Thyroid gland (tissue), 4 donors: ENCODE measurements at places on chromosomes 2 and 18.

- no peak overlapping the region for H3K27ac ChIP-seq
- peaks cover 14% of the 10 kb centered on the region for H3K4me1 ChIP-seq
- no peak overlapping the region for H3K4me3 ChIP-seq
- no peaks in the 10 kb centered on the region for H3K36me3 ChIP-seq
Measured at GRCh38 chr2:119311371-119311770, 55.3 kb downstream of the C2orf76 start.

DNA sequence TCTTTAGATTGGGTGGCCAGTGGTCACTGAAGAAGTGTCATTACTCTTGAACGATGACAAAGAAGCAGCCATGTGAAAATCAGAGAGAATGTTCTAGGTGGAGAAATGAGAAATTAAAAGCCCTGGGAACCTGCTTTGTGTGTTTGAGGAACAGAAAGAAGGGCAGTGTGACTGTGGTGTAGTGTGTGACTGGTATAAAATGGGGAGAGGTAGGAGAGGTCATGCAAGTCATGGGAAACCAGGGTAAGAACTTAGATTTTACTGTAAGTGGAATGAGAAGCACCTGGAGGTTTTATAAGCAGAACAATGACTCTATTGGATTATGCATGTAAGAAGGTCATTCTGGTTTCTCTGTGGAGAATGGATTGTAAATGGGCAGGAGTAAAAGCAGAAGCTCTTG is 12.2 kb downstream of the ICOS start:
- no peak for DNase-seq
- no peak overlapping the region for H3K4me3 ChIP-seq
- no peaks in the 10 kb centered on the region for H3K36me3 ChIP-seq
- H3K27ac ChIP-seq, result no peak overlapping the region
- no peaks in the 10 kb centered on the region for H3K4me1 ChIP-seq
- H3K27me3 ChIP-seq, result no peaks in the 10 kb centered on the region

- H3K4me1 ChIP-seq, result no peaks in the 10 kb centered on the region
- no peaks in the 10 kb centered on the region for H3K27me3 ChIP-seq
- H3K4me3 ChIP-seq, result no peak overlapping the region
- DNase-seq, result no peak
- H3K36me3 ChIP-seq, result no peaks in the 10 kb centered on the region
- H3K27ac ChIP-seq, result no peak overlapping the region
Measured at GRCh38 chr2:151728804-151729414, 5.4 kb downstream of the NEB start.

DNA sequence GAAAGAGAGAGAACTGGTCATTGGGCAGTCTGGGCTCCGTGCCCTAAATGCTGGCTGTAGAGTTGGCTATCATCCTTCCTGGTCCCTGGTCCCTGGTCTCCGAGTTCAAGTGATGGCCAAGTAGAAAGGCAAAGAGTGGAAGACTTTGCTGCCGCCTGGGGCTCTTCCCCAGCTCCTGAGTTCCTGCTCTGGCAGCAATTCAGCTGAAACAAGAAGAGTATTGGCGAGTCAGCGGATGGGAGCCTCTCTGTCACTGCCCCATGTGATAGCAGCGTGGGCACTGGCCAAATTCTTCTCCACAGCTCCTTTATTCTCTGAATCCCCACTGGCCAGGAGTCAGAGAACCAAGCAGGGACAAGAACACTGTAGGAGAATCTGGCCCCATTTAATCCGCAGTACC is 351.0 kb upstream of the POU3F3 start:
- no peaks in the 10 kb centered on the region for H3K27me3 ChIP-seq
- DNase-seq, result no peak
- no peaks in the 10 kb centered on the region for H3K36me3 ChIP-seq
- no peak overlapping the region for H3K27ac ChIP-seq

- no peaks in the 10 kb centered on the region for H3K4me1 ChIP-seq
- no peaks in the 10 kb centered on the region for H3K27me3 ChIP-seq
- DNase-seq, result no peak
- H3K27ac ChIP-seq, result no peak overlapping the region
- no peak overlapping the region for H3K4me3 ChIP-seq
Measured at GRCh38 chr18:30870466-30870865, 172.1 kb downstream of the DSC3 start.

GRCh38 chr2:133417415-133417814 is 150.8 kb downstream of the NCKAP5 start:
- H3K4me1 ChIP-seq, result no peaks in the 10 kb centered on the region
- H3K4me3 ChIP-seq, result no peak overlapping the region
- no peaks in the 10 kb centered on the region for H3K27me3 ChIP-seq

DNA sequence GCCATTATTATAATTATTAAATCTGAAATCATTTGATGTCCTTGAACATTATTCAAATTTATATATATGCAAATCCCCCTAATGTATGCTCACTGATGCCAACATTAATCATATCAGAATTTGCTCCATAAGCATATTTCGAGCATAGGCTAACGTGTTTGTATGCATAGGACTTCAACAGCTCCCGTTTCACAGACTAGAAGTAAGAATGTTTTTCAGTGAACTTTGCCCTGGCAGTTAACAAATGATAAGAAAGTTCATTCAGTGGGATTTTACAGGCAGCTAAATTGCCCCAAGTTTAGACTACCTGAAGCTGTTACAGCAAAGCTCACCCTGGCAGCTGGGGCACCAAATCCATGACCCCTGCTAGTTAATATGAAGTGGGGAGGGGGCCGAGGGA is 272.0 kb downstream of the LNPK start:
- no peaks in the 10 kb centered on the region for H3K27me3 ChIP-seq
- H3K4me3 ChIP-seq, result no peak overlapping the region
- no peak for DNase-seq
- H3K36me3 ChIP-seq, result no peaks in the 10 kb centered on the region
- H3K4me1 ChIP-seq, result no peaks in the 10 kb centered on the region
- no peak overlapping the region for H3K27ac ChIP-seq

DNA sequence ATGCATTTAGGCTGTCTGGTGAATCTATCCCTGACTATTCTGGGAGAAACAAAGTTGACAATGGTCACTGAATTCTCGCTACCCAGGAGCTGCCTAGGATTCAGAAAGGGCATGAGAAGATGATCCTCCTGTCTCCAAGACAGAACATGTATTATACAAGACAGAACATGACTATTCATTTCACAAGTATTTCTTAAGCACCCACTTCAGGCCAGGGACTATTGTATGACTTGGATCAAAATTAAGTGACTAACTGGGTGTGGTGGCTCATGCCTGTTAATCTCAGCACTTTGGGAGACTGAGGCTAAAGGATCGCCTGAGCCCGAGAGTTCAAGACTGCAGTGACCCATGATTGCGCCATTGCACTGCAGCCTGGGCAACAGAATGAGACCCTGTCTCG is 235.8 kb upstream of the RAB12 start:
- no peaks in the 10 kb centered on the region for H3K27me3 ChIP-seq
- DNase-seq, result no peak
- H3K27ac ChIP-seq, result no peak overlapping the region
- peaks cover 4% of the 10 kb centered on the region for H3K36me3 ChIP-seq
- peaks cover 4% of the 10 kb centered on the region for H3K4me1 ChIP-seq
- no peak overlapping the region for H3K4me3 ChIP-seq

- H3K27me3 ChIP-seq, result no peaks in the 10 kb centered on the region
- DNase-seq, result no peak
- H3K36me3 ChIP-seq, result peaks cover 8% of the 10 kb centered on the region
- no peak overlapping the region for H3K27ac ChIP-seq
Measured at GRCh38 chr2:73963385-73964120, 21.2 kb upstream of the TET3 start.

- DNase-seq, result no peak
- no peaks in the 10 kb centered on the region for H3K36me3 ChIP-seq
- H3K4me1 ChIP-seq, result peaks cover 5% of the 10 kb centered on the region
- H3K4me3 ChIP-seq, result no peak overlapping the region
- H3K27me3 ChIP-seq, result no peaks in the 10 kb centered on the region
Measured at GRCh38 chr2:149858216-149858615, 270.6 kb upstream of the MMADHC start.

GRCh38 chr2:176124947-176125771 is 2.6 kb downstream of the HOXD9 start:
- DNase-seq, result no peak
- no peak overlapping the region for H3K27ac ChIP-seq
- H3K27me3 ChIP-seq, result peaks cover 75% of the 10 kb centered on the region
- H3K4me1 ChIP-seq, result peaks cover 24% of the 10 kb centered on the region
